ENCODE measurements at places on chromosomes 7 and 10.
A peak's percentile ranks its signal among the peaks of the same experiment; 100 is the strongest.

GRCh38 chr7:38840736-38841460 lies 68.1 kb downstream of the VPS41 start:
- no peak for DNase-seq

DNA sequence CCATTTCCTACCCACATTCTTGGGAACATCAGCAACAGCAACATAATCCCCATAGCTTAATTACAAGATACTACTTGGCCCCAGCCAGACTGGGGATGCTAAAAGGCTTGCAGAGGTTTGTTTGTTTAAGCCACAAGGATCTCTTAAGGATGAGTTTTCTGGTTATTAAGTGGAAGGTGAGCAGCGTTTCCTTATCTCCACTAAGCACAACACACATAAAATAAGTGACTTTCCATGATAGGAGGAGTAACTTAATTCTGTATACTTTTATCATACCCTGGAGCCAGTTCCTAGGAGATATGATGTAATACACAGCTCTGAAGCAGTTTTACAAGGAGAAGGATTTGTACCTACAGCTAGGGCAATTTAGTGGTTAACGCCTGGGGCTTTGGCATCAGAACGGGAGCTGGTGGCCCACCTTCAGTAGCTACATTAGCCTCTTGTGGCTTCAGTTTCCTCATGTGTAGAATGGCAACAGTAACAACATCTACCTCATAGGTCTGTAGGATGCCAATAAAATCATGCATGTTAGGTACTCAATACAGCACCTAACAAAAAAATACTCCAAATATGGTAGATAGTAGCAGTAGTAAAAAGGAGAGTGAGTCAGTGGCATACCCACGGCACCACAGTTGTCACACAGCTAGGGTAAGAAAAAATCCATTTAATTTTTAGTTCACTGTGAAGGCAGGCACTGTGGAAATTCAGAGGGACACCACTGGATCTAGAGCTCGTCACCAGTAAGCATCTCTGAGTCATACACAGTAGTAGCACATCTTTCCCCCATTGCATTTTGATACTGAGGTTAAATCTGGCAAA lies 55.2 kb downstream of the DOCK4 start:
- peak; percentile 23 for DNase-seq

- DNase-seq, result no peak
Observed at GRCh38 chr10:4941540-4942330, 21.5 kb upstream of the AKR1C1 start.

- peak; percentile 7 for DNase-seq
Observed at GRCh38 chr7:47371733-47372368, 210.1 kb downstream of the TNS3 start.

- DNase-seq, result no peak
Observed at GRCh38 chr10:35613597-35614226, 8.6 kb downstream of the GJD4 start.

GRCh38 chr10:18222866-18223265 lies 82.6 kb downstream of the CACNB2 start:
- DNase-seq, result no peak

DNA sequence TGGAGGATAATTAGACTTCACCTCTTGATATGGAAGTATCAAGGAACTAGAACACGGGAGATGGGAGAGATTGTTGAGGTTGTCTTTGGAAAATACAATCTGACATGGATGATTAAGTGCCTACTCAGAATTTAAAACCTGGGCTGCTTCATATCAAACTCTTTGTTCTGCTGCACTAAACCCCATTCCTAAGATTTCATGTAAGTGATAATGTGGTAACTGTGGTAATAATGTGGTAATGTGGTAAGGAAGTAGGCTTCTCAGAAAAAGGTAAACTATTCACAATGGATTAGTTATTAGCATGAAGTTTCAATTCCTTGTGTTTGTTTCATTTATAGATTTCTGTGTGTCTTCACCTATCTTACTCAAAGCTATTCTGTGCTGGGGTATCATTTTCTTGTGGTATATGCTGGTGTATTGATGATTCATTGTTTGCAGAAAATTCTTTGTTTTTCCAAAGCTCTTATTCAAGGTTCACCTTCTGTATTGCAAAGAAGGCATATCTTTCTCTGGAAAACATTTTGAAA lies 129.9 kb upstream of the TAC1 start:
- DNase-seq, result no peak

DNA sequence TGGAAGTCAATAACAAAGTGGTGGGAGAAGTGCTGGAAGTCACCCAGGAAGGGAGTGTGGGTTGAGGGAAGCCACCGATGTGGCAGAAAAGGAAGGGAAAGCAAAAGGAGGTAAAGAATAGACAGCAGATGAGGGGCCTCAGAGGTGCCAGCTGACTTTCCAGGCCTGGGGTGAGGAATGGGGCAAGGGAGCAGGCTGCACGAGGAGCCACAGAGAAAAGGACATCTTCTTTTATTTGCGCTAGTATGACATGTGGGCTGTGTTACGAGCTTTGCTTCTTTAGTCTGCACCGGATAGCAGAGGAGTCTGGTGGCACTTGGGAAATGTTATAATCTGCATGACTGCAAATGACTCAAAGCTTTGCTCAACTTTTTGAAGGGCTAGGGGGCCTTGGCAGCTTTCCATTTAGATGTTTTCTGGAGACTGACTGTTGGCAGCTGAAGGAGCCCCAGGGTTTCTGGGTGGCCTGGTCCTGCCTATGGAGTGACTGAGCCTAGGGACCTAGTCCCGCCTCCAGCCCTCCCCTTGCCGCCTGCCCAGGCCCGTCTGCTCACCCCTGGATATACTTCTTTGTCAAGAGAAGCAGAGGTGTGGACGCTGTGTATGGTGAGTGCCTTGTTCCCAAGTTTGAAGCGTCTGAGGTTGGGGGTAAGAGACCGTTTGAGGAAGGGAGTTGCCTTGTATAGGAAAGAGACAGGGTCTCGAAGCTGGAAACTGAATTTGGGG lies 5.1 kb downstream of the PRXL2A start:
- DNase-seq, result peak; percentile 33

GRCh38 chr7:106358103-106358663 lies 73.4 kb upstream of the NAMPT start:
- no peak for DNase-seq

- DNase-seq, result no peak
Observed at GRCh38 chr10:9227679-9228365, 1173.3 kb downstream of the GATA3 start.

DNA sequence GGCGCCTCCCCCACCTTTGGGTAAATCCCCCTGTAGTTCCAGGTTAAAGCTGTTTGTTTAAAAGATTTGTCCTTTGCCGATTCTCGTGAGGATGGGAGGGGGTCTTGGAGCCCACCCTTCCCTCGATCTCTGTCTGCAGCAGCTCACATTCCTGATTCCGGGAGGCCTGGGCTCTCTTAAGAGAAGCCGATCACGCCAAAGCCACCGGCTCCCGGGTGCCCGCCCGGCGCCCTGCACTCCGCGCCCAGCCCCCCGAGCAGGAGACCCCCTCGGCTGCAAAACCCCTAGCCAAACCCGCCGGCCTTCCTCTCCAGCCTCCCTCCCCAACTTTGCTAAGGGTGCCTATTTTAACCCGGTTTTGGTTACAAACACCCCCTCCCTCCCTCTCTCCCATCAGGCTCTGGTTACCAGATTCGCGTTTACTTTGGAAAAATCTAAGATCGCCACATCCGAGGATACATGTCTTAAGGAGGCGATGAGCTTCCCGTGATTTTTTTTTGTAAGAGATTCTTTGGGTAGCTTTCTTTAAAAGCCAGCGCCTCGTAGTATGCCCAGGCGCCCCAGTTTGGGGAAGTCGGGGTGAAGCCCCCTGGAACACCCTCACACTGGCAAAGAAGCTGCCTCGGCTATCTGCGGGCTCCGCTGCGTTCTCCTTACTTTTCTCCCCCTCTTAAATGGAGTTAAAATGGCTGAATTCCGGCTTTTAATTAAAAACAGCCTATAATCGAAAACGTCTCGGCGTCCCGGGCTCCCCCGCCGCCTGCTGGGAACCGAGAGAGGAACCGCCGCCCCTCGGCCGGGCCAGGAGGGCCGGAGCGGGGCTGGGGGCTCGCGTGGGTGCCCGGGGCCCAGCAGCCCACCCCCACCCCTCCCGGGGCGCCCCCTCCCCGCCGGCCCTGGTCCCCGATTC lies 983 bp downstream of the TNRC18 start:
- DNase-seq, result peak; percentile 41

DNA sequence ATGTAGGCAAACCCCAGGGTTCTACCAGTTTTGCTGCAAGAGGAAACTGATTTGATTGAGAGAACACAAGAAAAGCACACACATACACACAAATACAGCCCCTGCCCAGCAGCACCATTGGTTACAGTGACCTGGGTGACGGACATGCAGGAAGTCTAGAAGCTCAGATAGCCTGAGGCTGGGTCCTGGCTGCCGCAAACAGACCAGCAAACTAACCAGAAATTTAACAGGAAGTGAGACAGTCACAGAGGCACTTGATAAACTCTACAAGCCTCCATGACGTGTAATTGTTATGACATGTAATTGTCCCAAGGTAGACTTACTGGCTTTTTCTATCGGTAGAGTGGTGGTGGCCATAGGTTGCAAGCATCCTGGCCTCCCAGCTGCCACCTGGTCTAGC lies 58.9 kb downstream of the PRKAR2B start:
- no peak for DNase-seq

DNA sequence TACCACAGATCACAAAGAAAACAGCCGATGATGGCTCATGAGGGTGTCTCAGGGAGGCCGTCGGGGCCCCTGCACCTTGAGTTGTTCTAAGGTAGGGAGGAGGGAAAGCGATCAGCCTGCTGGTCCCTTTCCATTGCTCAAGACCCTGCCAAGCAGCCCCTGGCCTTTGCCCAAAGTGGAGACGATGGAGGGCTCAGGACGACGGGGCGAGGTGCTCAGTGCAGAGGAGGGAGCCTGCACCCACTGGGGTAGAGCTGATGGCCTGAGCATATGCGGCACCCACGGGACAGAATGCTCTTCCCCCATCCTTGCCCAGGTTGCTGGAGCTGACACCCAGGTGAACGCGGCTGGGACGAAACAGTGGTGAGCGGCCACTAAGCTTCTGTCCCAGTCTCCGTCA lies 58.3 kb upstream of the FAM20C start:
- DNase-seq, result no peak

DNA sequence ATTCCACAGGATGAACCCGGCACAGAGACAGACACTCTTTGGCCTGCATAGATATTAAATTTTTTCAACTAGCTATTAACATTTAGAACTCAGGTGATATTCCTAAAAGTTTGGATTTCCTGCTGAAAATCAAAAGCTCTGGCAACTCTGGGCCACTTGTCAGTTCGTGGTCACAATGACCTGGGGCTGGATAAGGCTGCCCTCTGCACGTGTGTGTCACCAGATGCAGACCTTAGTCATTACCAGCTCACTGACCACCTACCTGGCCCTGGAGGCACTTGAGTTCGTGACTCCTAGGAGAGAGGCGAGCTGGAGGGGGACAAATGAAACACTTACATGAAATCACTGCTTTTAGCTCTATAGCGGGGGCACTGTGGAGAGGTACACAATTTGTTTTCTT lies 126.5 kb downstream of the HIPK2 start:
- DNase-seq, result no peak

GRCh38 chr7:16818732-16819131 lies 13.9 kb upstream of the AGR2 start:
- DNase-seq, result no peak

DNA sequence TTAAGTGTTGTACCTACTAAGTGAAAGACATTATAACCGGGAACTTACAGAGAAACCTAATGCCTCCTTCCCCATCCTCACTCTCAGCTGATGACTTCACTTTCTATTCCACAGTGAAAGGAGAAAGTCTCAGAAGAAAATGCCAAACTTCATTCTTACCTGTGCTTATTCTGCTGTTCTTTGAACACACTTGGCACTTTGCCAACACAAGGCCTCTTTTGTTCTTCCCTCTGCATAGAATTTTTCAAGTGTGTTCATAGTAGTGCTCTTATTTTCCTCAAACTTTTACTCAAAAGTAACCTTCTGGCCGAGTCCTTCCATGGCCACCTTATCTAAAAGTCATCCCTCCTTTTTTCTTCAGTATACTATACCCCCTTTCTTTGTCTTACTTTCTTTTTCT lies 59.4 kb upstream of the ETV1 start:
- no peak for DNase-seq

- DNase-seq, result no peak
Observed at GRCh38 chr7:12655161-12655560, 32.3 kb upstream of the ARL4A start.

DNA sequence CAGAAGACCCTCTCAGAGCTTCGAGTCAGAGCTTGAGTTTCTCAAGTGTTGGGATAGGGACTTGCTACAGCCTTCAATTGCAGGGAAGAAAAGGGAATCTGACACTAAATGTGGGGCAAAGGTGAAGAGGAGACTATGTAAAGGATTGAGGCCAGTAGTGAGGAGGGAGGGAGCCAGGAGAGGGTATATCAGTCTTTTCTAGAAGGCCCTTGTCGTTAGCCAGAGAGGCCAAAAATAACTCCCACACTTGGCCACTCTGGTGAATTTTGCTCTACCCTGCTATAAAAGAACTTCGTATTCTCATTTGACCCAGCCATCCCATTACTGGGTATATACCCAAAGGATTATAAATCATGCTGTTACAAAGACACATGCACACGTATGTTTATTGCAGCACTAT lies 162.0 kb downstream of the MDFIC start:
- DNase-seq, result no peak

- no peak for DNase-seq
Observed at GRCh38 chr7:122543891-122544290, 155.0 kb downstream of the RNF133 start.

GRCh38 chr10:130341356-130341755 lies 205.2 kb downstream of the GLRX3 start:
- DNase-seq, result peak; percentile 16

GRCh38 chr10:3699916-3700315 lies 85.1 kb downstream of the KLF6 start:
- DNase-seq, result no peak

DNA sequence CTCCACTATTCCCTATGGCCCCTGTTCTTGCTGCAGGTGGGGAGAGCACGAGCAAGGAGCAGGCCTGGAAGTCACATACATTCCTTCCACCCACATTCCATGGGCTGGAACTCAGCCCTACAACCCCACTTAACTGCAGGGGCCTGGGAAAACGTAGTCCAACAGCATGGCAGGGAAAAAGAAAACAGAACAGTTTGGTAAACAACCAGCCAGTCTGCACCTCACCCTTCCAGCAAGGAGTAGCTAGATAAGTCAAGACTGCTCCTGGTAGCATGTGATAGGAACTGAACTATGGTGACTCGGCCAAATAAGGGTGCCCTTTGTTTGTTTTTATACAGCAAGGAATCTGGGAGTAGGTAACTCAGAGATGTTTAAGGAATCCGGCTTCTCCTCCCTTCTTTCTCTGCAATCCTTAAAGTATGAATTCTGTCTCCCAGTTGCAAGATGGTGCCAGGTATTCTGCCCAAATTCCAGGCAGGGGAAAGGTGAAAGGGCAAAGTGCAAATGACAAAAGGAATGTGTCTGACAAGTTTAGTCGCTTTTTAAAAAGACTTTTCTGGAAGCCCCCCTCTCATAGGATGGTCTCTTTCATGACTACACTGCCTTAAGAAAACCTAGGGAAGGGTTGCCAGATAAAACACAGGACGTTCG lies 311.7 kb upstream of the NEBL start:
- no peak for DNase-seq
